SJCRH30 (cell line): ENCODE measurements at places on chromosomes 6 and 20. TPM values are rescaled to one million over a fixed set of nuclear protein-coding genes. Genes with fewer than 3 reads are reported as not detected.

Gene HRH3
- total RNA-seq: 0.15 TPM in 1 of 2 replicates, not detected in the other

Gene ALDH5A1
- 1.6 and 2.4 TPM in 2 replicates for total RNA-seq

Gene TMEM14B
- 68.8 and 73.7 TPM in 2 replicates for total RNA-seq

Gene KIF6
- total RNA-seq: 0.08 and 0.22 TPM in 2 replicates

Gene GGTLC1
- not detected in 2 replicates for total RNA-seq

Gene EPPIN
- not detected in 2 replicates for total RNA-seq

Gene AKAP12
- total RNA-seq: 63.4 and 70.8 TPM in 2 replicates

- H3K4me3 ChIP-seq: no peak overlapping the region
- H3K27me3 ChIP-seq: no peaks in the 10 kb centered on the region
- peaks cover 18% of the 10 kb centered on the region; the same call in 1 of the 2 replicates for H3K36me3 ChIP-seq
- no peaks in the 10 kb centered on the region for H3K4me1 ChIP-seq
Observed at GRCh38 chr6:50845499-50846143, 26.9 kb downstream of the TFAP2B start.

DNA sequence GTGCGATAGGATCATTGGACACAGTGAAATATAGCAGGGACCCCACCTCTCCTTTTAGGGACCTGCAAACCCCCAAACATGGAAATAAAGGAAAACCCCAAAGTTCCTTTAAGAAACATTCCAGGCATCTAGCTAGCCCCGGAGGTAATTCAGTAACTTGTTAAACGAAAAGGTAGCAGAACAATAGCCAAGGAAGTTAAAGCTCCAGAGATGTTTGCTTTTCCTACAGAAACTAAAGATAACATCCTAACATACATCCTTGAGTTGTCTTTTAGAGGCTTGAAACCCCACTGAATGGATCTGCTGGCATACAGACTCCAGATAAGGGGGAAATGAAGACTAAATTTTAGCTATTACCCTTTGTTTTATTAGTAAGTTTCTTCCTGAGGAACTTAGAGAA lies 51.0 kb downstream of the FAM184A start:
- no peaks in the 10 kb centered on the region for H3K27me3 ChIP-seq
- no peak overlapping the region for H3K27ac ChIP-seq
- no peak for DNase-seq
- H3K4me3 ChIP-seq: no peak overlapping the region

DNA sequence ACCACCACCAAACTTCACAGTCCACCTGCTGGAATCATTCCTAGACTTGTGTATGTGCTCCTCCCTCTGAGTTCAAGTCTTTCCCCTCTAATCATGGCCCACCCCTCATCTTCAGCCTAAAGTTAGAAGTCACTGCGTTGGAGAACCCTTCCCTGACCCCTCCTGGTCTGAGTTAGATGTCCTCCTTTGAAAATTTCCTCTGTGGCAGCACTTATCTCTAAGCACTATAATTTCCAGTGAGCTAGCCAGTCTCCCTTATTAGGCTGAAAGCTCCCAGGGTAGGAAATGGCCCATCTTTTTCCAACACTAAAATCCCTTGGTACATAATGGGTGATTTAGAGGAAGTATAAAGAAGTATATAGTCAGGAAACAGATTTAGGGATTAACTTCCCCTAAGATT lies 63.2 kb downstream of the SESN1 start:
- H3K27me3 ChIP-seq: no peaks in the 10 kb centered on the region
- no peaks in the 10 kb centered on the region for H3K36me3 ChIP-seq
- no peak overlapping the region for H3K27ac ChIP-seq
- DNase-seq: no peak

GRCh38 chr6:159762681-159763293 lies 942 bp downstream of the ACAT2 start:
- DNase-seq: no peak
- H3K27me3 ChIP-seq: no peaks in the 10 kb centered on the region
- peaks cover 55% of the 10 kb centered on the region for H3K36me3 ChIP-seq
- peaks cover 19% of the 10 kb centered on the region for H3K4me1 ChIP-seq

DNA sequence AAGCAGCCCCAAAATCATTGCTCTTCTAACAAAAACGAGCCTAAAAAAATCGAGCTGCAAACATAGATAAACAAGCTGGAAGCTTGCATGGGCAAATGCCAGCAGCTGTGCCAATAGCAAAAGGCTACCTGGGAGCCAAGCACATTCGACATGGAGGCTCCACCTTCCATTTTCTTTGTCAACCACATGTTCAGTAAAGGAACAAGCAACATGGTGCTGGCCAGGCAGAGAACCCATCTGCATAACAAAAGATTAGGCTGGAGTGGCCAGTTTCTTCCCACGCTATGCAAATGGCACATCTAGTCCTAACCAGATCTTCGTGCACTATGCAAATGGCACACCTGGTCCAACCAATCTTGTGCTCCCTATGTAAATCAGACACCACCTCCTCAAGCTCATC lies 110.5 kb downstream of the KIF16B start:
- H3K4me3 ChIP-seq: no peak overlapping the region
- 0 out of 2 replicates have a peak, but pooled peaks cover 2% of the 10 kb centered on the region for H3K27me3 ChIP-seq
- H3K36me3 ChIP-seq: no peaks in the 10 kb centered on the region
- no peaks in the 10 kb centered on the region for H3K4me1 ChIP-seq
- H3K27ac ChIP-seq: no peak overlapping the region
- DNase-seq: no peak

DNA sequence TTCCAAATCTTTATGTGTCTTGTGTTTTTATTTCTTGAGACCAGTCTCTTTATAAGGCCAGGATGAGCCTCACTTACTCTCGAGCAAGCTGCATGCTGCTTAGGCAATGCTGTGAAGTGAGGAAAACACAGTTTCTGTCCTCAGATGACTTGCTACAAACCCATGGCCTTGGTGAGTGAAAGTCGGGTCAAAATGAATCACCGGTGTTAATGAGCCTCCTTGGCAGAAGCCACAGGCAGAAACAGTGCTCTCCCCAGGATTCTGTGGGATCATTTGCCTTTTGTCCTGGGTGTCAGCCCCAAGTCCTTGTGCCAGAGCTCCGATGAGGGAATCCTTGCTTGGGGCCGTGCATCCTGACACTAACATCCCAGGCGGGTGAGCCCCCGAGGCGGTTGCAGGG lies 482.5 kb downstream of the QKI start:
- no peak overlapping the region for H3K4me3 ChIP-seq
- no peak overlapping the region for H3K27ac ChIP-seq
- no peaks in the 10 kb centered on the region for H3K36me3 ChIP-seq
- H3K27me3 ChIP-seq: no peaks in the 10 kb centered on the region
- peaks cover 14% of the 10 kb centered on the region for H3K4me1 ChIP-seq

DNA sequence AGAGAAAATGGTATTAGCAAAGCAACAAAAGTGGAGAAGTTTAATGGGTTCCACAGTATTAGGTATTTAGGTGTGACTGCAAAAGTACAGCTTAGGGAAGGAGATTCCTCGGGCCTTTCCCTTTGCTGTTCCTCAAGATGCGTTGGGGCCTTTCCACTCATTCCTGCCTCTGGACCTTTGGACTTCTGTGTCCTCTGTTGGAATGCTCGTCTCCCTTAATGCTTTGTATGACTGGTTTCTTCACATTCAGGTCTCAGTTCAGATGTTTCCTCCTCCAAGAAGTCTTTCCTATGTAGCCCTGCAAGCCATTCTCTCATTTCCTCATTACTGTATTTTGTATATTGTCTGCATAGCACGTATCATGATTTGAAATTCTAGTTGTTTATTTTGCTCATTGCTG lies 39.6 kb downstream of the CTNNBL1 start:
- H3K36me3 ChIP-seq: peaks cover 47% of the 10 kb centered on the region
- no peak overlapping the region for H3K4me3 ChIP-seq

GRCh38 chr6:47264775-47265184 lies 44.9 kb downstream of the TNFRSF21 start:
- no peaks in the 10 kb centered on the region for H3K27me3 ChIP-seq
- peaks cover 28% of the 10 kb centered on the region for H3K4me1 ChIP-seq
- H3K4me3 ChIP-seq: no peak overlapping the region
- H3K36me3 ChIP-seq: peaks cover 5% of the 10 kb centered on the region; the same call in 1 of the 2 replicates
- no peak for DNase-seq

GRCh38 chr6:42165016-42165415 lies 8.1 kb upstream of the GUCA1A start:
- H3K27me3 ChIP-seq: peaks cover 2% of the 10 kb centered on the region
- no peaks in the 10 kb centered on the region for H3K36me3 ChIP-seq
- DNase-seq: no peak
- no peak overlapping the region for H3K4me3 ChIP-seq
- H3K4me1 ChIP-seq: no peaks in the 10 kb centered on the region
- no peak overlapping the region for H3K27ac ChIP-seq

GRCh38 chr6:28490205-28490890 lies 25.2 kb downstream of the GPX6 start:
- no peak overlapping the region for H3K27ac ChIP-seq
- H3K27me3 ChIP-seq: no peaks in the 10 kb centered on the region
- no peaks in the 10 kb centered on the region for H3K36me3 ChIP-seq
- no peak for DNase-seq
- peak overlapping the region; percentile 27 for H3K4me3 ChIP-seq

GRCh38 chr20:50323209-50323608 lies 132.6 kb downstream of the CEBPB start:
- H3K4me3 ChIP-seq: no peak overlapping the region
- H3K27ac ChIP-seq: no peak overlapping the region
- H3K4me1 ChIP-seq: peaks cover 11% of the 10 kb centered on the region
- peaks cover 8% of the 10 kb centered on the region; the same call in 1 of the 2 replicates for H3K27me3 ChIP-seq

DNA sequence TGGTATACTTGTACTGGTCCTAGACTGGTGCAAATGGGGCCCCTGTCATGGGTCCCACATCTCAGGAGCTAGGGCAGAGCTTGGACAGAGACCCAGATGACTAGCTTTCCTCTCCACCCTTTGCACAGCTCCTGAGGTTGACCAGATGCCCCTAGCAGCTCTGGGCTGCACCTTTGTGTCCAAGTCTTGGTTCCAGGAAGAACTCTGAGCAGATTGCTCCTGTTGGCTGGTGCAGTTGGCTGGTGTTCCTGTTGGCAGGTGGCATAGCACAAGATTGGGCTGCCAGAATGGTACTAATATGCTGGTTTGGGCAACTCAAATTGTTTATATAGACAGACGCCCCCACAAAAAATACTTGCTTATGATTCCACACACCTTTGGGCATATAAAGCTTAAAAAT lies 89.4 kb upstream of the EZR start:
- no peaks in the 10 kb centered on the region for H3K36me3 ChIP-seq
- no peaks in the 10 kb centered on the region; the same call in 1 of the 2 replicates for H3K4me1 ChIP-seq
- no peak overlapping the region for H3K4me3 ChIP-seq
- no peaks in the 10 kb centered on the region for H3K27me3 ChIP-seq
- no peak for DNase-seq

GRCh38 chr20:58094698-58095097 lies 133.8 kb downstream of the ANKRD60 start:
- no peak overlapping the region for H3K27ac ChIP-seq
- H3K27me3 ChIP-seq: no peaks in the 10 kb centered on the region
- no peaks in the 10 kb centered on the region for H3K4me1 ChIP-seq
- H3K36me3 ChIP-seq: no peaks in the 10 kb centered on the region
- DNase-seq: no peak
- H3K4me3 ChIP-seq: no peak overlapping the region

DNA sequence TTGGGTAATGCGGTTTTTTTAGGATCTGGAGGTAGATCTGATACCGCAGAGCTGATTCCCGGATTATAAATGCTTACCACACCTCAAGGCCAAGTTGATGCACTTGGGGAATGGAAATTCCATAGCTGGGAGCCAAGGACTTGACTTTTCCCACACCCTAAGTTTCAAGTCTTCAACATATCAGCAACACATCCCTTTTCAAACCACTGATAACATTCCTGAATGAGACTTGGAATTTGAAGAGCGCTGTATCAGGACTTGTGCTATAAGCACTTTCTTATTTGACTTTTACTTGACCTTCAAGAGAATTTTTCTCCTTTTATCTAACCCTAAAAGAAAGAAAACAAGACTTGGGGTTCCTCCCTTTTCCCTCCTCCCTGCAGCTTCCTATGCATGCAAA lies 90.6 kb upstream of the NAA20 start:
- H3K4me3 ChIP-seq: no peak overlapping the region
- H3K36me3 ChIP-seq: no peaks in the 10 kb centered on the region
- DNase-seq: no peak

- no peak overlapping the region for H3K27ac ChIP-seq
- no peak for DNase-seq
- peak overlapping the region; percentile 82 for H3K4me3 ChIP-seq
- no peaks in the 10 kb centered on the region; the same call in 1 of the 2 replicates for H3K4me1 ChIP-seq
- H3K27me3 ChIP-seq: no peaks in the 10 kb centered on the region
Observed at GRCh38 chr6:119350952-119351372, 1.4 kb upstream of the MAN1A1 start.
